ENCODE measurements at places on chromosomes 11 and 22.

DNA sequence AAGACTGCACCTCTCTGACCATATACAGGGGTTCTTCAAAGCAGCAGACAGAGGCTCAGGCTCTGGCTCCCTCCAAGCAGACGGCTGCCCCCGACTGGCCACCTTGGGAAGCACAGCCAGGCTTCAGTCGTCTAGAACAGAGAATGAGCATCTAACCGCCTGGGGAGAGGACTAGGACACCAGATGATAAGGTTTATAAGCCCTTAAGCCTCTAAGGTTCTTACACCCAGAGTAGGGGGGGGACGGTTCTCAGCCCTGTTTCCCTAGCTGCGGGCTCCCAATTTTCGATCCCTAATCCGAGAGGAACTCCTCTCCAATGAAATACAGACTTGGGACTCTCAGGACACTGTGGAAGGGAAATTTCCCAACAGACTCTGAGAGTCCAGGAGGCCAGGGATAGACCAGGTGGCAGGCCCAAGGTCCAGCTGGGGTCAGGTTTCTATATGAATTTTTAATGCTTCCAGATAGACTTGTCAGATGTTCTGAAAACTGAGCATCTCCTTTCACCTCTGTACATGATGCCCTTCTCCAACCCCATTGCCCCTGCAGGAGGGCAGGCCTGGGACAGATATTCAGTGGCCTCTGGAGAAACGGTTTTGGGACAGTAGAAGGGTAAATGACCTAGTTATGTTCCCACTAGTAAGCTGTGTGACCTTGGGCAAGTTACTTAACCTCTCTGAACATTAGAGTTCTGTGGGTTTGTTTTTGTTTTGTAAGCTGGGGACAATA, 20.2 kb downstream of the RTN4RL2 start:
- peak; percentile 53 for DNase-seq

DNA sequence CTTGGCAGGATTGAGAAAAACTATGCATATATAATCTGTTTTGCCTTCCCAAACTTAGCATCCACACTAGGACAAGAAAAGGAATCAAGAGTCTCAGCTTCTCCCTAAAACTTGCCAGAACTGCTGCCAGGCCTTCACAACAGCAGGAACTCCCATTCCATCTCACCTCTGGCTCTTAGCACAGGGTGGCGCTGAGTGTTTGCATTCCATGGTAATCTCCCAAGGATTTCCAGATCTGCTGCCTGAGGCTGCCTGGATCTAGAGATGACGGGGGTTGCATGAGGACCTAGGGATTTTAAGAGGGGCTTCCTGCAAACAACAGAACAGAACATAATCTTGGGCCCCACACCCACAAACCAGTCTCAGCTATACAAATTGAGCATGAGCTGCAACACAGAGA, 87.1 kb upstream of the OPCML start:
- no peak for DNase-seq

DNA sequence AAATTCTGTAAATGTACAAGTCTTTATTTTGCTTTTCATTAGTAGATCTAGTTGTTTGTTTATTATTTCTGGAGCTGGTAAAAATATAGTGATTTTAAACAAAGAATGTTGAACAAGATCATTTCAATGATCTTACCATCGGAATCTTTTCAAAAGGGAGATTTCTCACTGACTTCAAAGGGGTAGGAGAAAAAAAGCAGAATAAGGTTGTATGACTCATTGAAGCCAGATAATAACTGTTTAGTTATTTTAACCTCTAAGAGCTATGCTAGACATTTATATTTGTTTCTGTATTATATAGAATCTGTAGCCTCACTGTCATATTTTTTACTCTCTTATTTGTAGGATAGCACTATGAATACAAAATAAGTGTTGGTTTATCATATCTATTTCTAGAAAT, 8.1 kb upstream of the PDE3B start:
- no peak for DNase-seq

GRCh38 chr22:37924386-37925065, 18.4 kb downstream of the MICALL1 start:
- DNase-seq = no peak

DNA sequence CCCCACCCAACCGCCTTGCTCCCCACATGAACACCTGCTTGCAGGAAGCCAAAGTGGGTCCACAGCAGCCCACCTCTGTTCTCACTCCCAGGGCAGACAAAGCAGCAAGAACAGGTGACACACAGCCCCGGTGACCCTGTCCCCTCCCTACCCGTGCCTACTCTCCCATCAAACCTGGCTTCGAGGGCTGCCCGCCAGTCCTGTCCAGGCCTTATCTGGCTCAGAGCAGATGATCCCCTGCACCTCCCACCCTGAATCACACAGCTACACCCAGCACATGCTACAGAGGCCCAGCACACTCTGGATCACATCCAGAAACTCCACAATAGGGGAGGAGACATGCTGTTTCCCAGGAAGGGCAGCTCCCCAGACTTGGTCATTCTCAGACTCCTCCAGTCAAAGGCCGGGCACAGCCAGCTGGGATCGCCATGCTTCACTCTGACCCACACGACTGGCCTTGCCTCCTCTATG, 6.2 kb upstream of the RGL4 start:
- no peak for DNase-seq

DNA sequence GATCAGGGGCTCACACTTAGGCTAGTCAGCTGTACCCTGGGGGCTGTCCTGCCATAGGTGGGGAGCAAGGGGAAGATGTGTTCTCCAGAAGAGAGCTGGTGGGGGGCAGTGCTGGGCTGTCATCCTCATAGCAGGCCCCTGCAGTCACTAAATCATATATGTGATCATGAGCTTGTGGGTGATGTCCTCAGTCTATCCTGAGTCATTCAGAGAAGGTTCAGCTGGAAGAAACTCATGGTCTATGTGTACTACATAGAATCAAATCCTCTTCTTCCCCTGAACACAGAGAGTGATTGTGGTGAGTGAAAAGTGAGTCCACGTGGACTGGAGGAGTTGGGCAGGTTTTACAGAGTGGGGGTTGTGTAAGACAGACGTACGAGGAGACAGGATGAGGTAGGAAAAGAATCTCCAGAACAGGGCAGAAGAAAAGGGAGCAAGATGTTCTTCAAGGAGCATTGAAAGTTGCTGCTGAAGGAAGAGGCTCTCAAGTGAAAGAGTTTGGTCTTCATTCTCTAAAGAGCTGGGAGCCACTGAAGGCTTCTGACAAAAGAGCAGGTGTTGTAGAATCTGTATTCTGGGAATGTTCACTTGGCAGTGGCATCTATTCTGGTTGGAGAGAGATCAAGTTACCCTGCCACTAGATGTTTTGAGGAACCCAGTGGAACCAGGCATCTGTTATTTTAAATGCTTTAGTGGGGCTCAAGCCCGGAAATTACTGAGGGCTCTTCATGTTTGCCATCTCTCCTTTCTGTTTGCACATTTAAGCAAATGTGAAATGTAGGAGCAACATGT, 68.9 kb downstream of the C22orf31 start:
- no peak for DNase-seq

DNA sequence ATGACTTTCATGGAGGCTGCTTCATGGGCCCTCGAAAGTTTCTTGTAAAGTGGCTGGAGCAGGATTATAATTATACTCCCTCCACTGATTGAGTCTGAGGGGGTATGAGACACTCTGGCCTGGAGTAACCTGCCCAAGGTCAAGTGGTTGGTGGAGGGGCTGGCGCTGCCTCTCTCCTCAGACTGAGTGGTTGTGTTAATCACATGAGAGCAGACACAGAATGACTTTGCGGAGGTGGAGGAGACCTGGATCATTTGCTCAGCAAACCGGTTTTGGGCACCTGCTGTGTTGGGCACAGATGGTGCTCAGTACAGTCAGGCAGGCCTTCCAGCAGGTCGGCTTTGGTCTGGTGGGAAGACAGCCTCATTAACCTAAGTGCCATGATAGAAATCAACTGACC, 11.8 kb downstream of the BCR start:
- no peak for DNase-seq

- DNase-seq = no peak
Observed at GRCh38 chr11:134501406-134502152, 89.5 kb upstream of the B3GAT1 start.

GRCh38 chr22:26053737-26054316, 115.4 kb upstream of the SEZ6L start:
- no peak for DNase-seq

DNA sequence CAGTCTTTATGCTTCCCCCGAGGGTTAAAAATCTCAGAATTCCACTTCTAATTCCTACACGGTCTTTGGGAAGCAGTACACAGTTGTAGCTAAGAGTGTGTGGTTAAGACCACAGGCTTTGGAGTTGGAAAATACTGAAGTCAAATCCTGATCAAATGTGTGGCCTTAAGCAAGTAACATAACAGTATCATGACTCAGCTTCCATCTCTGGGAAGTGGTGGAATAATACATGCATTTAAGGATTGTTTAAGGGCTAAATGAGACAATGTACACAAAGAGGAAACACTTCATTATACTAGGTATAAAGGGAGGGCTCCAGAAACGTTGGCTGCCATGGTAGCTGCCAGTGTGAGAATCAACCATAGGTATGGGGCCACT, 71.5 kb downstream of the FAT3 start:
- peak; percentile 54 for DNase-seq

GRCh38 chr11:106848526-106848925, 169.8 kb downstream of the GUCY1A2 start:
- no peak for DNase-seq

DNA sequence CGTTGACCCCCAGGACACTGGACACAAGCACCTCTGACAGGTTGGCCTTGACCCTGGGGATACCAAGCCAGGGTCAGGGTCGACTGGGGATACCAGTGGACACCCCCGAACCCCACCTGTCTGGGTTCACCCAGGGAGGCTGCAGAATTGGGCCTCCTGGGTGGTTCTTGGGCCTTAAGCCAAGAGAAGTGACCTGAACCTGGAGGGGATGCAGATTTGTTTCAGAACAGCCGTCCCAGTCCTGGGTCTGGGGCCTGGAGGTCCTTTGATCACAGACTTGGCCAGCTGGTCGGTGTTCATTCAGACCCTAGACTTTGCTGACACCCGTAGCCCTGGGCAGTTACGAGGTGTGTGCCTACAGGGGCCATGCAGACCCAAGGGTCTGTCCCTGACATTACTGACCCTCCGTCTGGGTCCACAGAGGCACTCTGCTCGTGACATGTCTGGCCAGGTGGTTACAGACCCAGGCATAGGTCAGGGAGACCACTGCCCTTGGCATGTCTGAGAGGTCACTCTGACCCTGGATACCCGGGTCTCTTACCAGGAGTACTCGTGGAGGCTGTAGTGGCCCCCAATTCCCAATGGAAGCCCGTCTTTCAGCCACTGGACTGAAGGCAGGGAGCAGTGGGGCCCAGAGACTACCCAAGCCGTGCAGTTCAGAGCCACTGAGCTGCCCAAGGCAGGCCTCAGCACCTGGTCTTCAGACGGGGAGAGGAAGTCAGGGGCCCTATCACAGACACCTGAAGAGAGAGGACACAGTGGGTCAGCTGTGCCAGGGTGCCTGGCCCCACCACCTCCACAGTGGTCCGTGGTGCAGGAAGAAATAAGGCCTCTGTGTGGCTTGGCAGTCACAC, 6.4 kb downstream of the SIGIRR start:
- no peak for DNase-seq

DNA sequence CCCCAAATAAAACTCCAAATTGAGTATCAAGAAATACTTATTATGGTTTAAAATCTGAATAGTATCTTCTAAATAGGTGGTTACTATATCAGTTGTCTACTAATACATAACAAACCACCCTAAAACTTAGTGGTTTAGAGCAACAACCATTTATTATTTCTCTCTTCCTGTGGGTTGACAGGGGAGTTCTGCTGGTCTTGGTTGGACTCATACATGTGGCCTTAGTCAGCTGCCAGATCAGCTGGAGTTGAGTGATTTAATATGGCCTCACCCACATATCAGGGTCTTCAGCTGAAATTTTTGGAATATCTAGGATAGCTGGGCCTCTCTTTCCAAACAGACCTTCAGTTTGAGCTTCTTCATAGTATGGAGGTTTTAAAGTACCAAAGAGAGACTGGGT, 34.5 kb downstream of the C11orf65 start:
- peak; percentile 49 for DNase-seq

DNA sequence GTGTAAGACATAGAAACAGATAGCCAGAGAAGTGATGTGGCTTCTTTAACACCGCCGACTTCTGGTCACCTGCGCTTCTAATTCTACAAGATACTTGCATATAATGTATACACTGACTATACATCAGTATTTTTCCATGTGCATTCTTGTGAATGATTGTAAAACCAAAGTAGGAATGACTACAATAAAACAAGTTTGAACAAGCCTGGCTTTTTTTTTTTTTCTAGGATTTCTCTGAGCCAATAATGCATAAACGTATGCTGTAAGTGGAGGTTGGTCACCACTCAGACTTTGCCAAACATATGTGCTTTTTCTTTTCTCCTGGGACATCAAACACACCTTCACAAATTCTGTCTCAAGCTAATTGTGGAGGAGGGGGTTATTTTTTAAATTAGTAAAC, 237.8 kb upstream of the KIRREL3 start:
- DNase-seq = no peak

- DNase-seq = peak; percentile 76
Observed at GRCh38 chr11:101442171-101442570, 141.6 kb downstream of the TRPC6 start.

GRCh38 chr11:61153593-61154095, 7.6 kb downstream of the VPS37C start:
- peak; percentile 89 for DNase-seq

- no peak for DNase-seq
Observed at GRCh38 chr11:2100361-2101170, 38.6 kb downstream of the IGF2 start.

- DNase-seq = peak; percentile 81
Observed at GRCh38 chr11:110989428-110990133, 255.9 kb upstream of the POU2AF2 start.

DNA sequence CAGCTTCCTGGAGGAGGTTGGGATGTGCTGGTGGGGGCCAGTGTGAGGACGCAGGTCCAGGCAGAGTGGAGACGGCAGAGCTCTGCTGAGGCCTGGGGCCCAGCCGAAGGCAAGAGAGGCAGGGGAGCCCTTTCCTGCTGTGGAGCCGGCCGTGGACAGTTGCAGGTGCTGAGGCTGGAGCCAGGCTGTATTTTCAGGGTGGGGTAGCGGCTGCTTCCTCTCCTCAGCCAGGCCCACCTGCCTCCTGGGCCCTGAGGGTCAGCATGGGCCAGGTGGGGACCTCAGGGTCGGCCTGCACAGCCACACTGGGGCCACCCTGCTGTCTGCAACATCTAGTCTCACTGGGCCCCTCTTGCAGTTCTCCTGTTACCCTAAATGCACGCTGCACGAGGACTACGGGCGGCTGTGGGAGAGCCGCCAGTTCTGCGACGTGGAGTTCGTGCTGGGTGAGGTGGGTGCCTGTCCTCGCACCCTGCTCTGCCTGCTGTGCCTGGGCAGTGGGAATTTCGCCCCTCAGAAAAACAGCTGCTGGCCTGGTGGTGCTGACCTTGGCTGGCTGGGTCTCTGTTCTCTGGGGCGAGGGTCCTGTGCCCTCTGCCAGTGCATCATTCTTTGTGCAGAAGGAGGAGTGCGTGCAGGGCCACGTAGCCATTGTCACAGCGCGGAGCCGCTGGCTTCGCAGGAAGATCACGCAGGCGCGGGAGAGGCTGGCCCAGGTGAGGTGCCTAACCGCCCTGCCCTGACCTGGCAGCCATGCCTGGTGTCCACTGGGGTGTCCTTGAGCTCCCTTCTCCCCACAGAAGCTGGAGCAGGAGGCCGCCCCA, 8.4 kb downstream of the THAP7 start:
- DNase-seq = no peak

Data from mesenchymal stem cell (in vitro differentiated cells and primary cell).